ENCODE measurements at places on chromosomes 13 and 19. TPM values are rescaled to one million over a fixed set of nuclear protein-coding genes. Genes with fewer than 3 reads are reported as not detected.

DNA sequence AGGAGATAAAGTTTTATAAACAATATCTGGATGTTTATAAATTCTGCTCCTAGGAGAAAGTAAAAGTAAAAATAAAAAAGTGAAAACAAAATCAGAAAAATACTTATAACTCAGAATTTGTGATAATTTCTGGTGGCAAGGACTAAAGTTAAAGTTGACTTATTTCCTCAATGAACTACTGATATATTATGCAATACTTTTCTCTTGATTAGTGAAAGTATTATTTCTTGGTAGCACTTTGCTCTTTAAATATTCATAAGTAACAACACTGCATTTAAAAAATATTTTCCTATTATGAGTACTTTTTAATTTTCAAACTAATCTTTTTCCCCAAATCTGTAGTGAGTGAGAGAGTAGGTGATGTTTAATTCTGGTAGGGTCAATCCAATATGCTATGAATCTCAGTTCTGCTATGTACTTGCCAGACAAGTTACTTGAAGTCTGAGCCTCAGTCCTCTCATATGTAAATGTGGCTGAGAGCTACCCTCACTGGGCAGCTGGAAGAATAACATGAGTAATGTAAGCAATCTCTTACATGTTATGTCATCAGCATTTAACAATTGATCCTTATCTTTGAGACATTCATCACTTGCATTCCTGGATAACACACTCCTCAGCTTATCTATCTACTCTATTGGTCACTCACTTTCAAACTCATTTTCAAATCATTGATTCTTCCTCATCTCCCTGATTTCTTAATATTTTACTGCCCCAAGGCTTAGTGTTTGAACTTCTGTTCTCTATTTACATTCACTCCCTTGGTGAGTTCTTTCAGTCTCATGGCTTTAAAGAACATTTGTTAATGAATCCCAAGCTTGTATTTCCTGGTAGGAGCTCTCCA lies 239.0 kb downstream of the RGCC start:
- H3K27ac ChIP-seq, result no peak overlapping the region
- H3K27me3 ChIP-seq, result no peaks in the 10 kb centered on the region
- DNase-seq, result no peak

- DNase-seq, result no peak
- no peaks in the 10 kb centered on the region for H3K36me3 ChIP-seq
- no peak overlapping the region for H3K4me3 ChIP-seq
- H3K27ac ChIP-seq, result no peak overlapping the region
These were observed 89.4 kb downstream of the KCTD12 start for GRCh38 chr13:76796851-76797250.

DNA sequence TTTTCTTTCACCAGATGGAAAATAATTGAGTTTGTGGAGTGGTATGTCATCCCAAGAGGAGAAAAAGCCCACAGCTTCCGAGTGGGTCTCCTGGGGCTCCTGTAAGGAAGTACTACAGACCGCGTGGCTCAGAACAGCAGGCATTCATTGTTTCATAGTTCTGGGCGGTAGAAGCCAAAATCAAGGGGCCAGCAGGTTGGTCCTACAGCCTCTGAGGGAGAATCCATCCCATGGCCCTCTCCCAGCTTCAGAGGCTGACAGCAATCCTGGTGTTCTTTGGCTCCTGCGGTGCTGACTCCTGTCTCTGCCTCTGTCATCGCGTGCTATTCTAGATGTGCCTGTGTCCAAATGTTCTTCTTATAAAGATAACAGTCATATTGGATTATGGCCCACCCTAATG lies 362.6 kb downstream of the FGF14 start:
- H3K4me1 ChIP-seq, result no peaks in the 10 kb centered on the region
- no peak overlapping the region for H3K4me3 ChIP-seq
- DNase-seq, result no peak
- H3K27ac ChIP-seq, result peak overlapping the region; percentile 50

ARL11 gene
- total RNA-seq, result 0.63 TPM

DNA sequence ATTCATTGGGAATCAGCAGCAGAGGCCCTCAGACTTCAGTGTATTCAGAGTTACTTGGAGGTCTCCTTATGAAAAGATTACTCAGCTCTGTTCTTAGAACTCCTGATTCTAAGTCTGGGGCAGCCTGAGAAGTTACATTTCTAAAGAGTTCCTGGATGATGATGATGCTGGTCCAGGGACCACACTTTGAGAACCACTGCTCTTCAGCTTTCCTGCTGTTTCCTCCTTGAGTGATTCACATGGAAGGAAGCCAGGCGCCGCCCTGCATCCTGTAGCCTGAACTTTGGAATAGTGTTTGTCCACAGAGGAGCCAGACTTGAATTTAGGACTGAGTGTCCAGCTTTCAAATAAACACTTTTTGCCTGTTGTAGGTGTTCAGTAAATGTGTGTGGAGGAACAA lies 2.9 kb downstream of the CEBPG start:
- H3K36me3 ChIP-seq, result peaks cover 13% of the 10 kb centered on the region
- H3K27me3 ChIP-seq, result no peaks in the 10 kb centered on the region
- H3K4me1 ChIP-seq, result peaks cover 44% of the 10 kb centered on the region
- peak overlapping the region; percentile 58 for H3K27ac ChIP-seq
- no peak overlapping the region for H3K4me3 ChIP-seq

CERS1 gene
- total RNA-seq, result 0.79 TPM

GRIK5 gene
- total RNA-seq, result 17.1 TPM

DNA sequence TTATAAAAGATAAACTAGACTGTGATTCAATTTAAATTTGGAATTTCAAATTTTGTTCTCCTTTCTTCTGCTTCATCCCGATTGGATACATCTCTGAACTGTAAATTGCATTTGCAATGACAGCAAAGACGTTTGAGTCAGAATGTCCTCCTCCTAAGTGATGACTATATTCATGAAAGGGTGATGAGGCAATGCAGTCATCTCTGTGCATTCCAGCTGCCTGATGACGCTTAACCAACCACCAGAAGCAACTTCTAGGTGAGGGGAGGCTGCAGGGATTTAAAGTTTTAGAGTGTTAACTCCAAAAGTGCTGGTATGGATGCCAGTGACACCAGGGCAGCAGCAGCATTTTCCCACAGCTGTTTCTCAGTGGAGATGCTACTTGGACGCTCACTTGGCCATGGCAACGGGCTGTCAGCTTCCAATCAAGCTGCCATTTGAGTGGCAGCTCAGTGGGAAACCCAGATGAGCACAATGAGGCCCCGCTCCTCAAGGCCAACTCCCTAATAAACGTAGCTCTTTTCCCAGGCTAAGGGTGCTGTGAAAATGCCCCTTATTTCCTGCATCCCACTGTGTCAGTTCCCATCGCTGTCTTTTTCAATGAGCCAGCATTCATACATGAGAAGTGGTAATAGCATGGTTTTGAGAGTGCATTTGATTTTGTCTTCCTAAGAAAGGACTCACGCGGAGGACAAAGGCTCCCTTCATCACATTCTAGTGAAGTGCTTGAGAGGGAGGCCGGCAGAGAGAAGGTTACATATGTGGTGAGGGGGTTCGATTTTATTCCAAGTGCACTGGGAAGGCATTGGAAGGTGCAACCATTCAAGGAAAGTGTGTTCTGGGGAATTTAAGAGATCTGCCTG lies 45.2 kb upstream of the AMER2 start:
- no peak overlapping the region for H3K27ac ChIP-seq
- no peak for DNase-seq
- H3K4me3 ChIP-seq, result no peak overlapping the region
- no peaks in the 10 kb centered on the region for H3K27me3 ChIP-seq
- H3K36me3 ChIP-seq, result no peaks in the 10 kb centered on the region

All from right atrium auricular region (tissue), 2 donors.